ENCODE measurements at places on chromosomes 1 and 21. TPM values are rescaled to one million over a fixed set of nuclear protein-coding genes. Genes with fewer than 3 reads are reported as not detected.

- no peak for DNase-seq
Observed at GRCh38 chr1:97680470-97680869, 240.4 kb downstream of the DPYD start.

The RNPC3 gene
- polyA plus RNA-seq: 7.2 TPM

- DNase-seq: no peak
Observed at GRCh38 chr21:24941316-24942185, 665.7 kb downstream of the MRPL39 start.

DNA sequence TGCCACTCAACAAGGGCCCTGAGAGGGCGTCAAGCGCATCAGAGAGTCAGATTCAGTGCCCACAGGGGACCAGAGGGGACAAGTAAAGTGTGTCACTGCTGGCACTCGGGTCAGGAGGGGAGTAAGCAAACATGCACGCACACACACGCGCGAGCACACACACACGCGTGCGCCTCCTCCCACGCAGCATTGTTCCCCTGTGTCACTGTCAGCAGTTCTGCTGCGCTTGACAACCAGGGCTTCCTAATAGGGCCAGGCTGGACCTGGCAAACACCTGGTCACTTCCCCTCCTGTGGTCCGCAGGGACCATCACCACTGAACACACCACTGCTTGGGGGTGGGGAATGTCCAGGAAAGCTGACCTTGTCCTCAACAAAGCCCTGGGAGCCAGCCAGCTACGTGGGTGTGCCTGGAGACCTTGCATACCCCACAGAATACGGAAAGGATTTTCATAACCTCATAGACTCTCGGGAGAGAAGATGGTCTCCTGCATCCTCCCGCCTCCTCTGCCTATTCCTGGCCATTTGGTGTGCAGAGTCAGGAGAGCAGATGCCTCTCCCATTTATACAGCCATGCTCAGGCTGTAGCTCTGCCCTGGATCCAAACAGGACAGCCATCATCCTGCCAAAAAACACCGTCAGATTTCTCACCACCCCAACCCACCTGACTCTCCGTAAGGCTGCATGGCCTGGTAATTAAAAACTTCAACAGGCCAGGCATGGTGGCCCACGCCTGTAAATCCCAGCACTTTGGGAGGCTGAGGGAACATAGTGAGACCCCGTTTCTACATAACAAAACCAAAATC lies 73.2 kb downstream of the SSBP3 start:
- DNase-seq: no peak

DNA sequence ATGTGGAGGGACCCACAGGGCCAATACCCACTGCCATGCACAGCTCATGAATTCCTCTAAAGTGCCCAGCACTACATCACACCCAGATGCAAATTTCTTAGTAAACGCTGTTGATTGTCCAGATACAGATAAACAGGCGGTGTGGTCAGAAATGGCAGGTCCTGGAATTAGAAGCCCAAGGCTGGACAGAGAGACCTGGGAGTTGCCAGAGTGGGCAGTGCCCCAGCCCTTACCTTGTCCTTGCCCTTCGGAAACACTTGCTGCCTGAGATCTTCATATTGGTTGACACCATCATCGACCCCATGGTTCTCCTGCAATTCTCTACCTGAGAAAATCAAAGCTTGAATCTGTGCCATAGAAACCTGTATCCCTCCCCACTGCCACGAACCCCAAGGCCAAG lies 149.3 kb upstream of the ETV3 start:
- DNase-seq: no peak

DNA sequence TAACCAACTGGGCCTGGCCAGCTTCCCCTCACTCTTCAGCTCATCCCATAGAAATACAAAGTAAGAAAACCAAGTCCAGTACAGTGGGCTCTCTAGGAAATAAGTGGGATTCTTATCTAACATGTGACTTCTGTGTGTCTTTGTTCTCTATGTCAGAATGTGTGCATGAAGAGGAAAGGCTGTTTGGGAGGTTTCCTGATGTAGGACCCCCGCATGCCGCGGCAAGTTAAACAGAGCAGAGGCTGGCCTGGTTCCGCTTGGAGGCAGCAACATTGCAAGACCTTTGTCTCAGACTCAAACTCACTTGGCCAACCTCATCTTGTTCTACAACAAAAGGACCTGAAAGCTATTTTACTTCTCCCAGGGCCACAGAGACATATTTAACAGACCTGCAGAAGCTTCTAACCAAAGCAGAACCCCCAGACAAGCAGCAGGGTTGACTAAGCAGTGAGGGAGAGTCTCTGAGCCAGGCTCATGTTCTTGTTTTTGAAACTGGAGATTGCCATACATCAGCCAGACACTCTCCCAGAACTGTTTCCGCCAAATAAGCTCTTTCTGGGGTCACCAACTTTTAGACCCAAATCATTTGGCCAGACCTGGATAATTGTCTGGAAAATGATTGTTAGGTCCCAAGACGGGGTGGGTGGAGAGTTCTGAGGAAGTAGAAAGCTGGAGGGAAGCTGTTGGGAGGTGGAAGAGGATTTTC lies 6.2 kb downstream of the MTARC2 start:
- no peak for DNase-seq

GRCh38 chr1:17535300-17535936 lies 4.1 kb upstream of the ARHGEF10L start:
- no peak for DNase-seq

DNA sequence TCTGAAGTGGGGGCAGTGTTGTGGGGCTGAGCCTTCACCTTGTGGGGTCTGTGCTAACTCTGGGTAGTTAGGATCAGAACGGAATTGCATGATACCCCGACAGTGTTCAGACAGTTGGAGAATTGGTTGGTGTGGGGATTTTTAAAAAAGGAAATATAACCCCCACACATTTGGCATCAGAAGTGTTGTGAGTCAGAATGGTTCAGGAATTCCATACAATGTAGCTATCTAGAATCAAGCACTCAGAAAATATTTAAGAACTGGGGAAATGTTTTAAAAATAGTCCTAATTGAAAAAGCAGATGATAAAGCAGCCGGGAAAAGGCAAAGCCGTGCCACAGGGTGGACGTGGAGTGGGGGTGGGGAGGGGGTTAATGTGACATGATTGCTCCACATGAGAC lies 6.5 kb upstream of the S100A7 start:
- no peak for DNase-seq

DNA sequence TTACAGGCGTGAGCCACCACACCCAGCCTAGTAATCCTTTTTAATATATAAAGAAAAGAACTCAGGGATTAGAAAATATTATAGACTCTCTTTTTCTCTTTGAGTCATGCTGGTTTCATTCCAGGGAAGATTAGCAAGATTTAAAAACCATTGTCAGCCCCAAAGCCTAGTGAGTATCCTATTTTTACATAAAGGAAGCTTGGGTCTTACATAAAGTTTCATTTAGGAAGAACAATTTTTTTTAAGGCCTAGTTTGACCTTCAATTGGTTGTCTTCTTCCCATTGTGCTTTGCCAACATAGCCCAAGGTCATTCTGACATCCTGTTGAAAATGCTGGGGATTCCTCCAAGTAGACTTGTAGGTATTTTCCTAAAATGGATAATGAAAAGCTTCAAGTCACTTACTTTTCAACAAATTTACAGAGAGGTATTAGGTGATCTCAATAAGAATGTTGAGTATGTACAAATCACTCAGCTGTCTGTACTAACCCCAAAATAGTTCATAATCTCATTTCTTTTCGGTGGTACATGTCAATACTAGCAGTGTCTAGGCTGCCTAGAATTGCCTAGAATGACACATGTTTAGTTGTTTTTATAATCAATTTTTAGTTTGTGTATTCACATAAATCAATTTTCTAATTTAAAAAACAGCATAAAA lies 4.3 kb upstream of the KIF14 start:
- DNase-seq: no peak

DNA sequence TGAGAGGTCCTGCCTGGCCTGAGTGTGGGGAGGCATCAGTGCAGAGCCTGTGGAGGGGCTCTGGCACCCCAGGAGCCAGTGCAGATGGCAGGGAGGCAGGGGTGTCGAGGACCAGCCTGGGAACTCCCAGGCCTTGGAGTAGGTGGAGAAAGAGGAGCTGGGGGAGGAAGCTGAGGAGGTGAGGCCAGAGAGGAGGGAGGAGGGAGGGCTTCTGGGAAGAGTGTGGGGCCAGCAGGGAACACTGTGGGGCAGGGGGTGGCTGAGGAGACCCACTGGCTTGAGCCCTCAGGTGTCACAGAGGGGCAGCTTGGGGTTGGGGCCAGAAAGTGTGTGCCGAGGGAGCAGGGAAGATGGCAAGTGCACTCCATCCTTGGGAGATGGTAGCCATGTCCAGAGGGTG lies 3.8 kb downstream of the COQ8A start:
- no peak for DNase-seq

All from sigmoid colon (tissue), 7 donors.